ENCODE measurements at places on chromosomes 1 and 21. TPM values are rescaled to one million over a fixed set of nuclear protein-coding genes. Genes with fewer than 3 reads are reported as not detected.

- peaks cover 1% of the 10 kb centered on the region for H3K27me3 ChIP-seq
- H3K4me1 ChIP-seq: no peaks in the 10 kb centered on the region
- H3K4me3 ChIP-seq: no peak overlapping the region
- DNase-seq: peak; percentile 8
These were observed 109.5 kb upstream of the SIM2 start for GRCh38 chr21:36589352-36589971.

DNA sequence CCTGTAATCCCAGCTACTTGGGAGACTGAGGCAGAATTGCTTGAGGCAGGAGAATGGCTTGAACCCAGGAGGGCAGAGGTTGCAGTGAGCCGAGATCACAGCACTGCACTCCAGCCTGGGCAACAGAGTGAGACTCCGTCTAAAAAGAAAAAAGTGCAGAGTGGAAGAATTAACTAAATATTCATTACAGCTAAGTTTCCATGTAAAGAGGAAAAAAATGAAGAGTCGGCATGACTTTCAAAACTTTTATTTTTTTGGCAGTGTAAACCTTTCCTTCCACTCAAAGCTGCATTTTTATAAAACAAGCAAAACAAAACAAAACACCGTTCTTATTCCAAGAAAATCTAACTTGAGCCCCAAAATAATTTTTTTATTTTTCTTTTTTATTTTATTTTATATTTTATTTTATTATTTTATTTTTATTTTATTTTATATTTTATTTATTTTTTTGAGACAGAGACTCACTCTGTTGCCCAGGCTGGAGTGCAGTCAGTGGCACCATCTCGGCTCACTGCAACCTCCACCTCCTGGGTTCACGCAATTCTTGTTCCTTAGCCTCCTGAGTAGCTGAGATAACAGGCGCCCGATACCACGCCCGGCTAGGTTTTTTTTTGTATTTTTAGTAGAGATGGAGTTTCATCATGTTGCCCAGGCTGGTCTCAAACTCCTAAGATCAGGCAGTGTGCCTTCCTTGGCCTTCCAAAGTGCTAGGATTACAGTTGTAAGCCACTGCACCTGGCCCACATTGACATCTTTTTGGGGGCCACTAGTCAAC is 62.9 kb downstream of the PACC1 start:
- H3K4me1 ChIP-seq: no peaks in the 10 kb centered on the region
- no peak overlapping the region for H3K4me3 ChIP-seq
- H3K27ac ChIP-seq: no peak overlapping the region
- H3K27me3 ChIP-seq: no peaks in the 10 kb centered on the region

DNA sequence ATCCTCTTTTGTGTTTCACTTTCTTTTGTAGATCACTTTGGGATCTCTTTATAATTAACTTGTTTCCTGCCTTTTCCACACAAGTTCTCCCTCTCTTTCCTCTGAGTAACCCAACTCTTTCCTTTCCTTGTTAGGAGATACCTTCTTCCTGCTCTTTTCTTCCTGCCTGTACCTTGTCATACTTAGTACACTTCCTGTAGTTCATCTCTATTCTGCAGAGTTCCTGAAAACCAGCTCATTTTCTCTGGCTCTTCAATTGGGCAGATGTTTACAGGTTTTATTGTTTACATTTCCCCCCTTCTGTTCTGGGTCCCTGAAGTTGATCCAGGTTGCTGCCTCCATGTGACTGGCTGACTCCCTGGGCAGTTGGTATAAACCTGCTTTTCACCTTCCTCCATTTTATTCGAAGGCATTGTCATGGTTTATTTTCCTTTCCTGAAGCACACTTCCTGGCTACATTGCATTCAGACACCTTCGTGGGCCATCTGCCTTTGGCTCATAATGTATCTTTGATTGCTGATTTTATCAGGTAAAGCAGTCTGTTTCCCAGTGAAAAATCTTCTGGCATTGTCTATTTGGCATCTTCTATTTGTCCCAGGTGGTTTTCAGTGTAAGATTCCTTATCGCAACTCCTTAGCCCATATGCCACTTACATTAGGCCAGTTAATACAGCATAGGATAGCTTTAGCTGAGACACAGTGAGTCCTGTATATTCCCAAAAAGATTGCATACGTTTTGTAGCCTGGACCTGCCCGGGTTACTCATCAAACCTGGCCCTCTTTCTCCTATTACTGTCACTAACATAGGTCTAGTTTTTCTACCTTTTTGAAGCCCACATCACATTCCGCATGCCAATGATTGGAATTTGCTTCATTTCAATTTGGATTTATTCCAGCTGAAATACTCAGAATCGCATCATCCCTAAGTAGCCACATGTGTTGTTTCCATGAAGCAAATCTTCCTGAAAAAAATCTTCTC is 15.4 kb downstream of the CTH start:
- peaks cover 14% of the 10 kb centered on the region for H3K36me3 ChIP-seq
- no peaks in the 10 kb centered on the region for H3K27me3 ChIP-seq
- H3K4me3 ChIP-seq: no peak overlapping the region
- DNase-seq: no peak

- H3K27me3 ChIP-seq: no peaks in the 10 kb centered on the region
- peaks cover 23% of the 10 kb centered on the region for H3K4me1 ChIP-seq
- H3K36me3 ChIP-seq: peaks cover 22% of the 10 kb centered on the region
- no peak for DNase-seq
These were observed 5.5 kb upstream of the SYNJ1 start for GRCh38 chr21:32733356-32733755.

GRCh38 chr1:151976858-151977257 is 16.8 kb downstream of the S100A10 start:
- H3K4me1 ChIP-seq: peaks cover 25% of the 10 kb centered on the region
- no peak for DNase-seq
- peaks cover 6% of the 10 kb centered on the region for H3K27me3 ChIP-seq
- H3K36me3 ChIP-seq: peaks cover 17% of the 10 kb centered on the region

DNA sequence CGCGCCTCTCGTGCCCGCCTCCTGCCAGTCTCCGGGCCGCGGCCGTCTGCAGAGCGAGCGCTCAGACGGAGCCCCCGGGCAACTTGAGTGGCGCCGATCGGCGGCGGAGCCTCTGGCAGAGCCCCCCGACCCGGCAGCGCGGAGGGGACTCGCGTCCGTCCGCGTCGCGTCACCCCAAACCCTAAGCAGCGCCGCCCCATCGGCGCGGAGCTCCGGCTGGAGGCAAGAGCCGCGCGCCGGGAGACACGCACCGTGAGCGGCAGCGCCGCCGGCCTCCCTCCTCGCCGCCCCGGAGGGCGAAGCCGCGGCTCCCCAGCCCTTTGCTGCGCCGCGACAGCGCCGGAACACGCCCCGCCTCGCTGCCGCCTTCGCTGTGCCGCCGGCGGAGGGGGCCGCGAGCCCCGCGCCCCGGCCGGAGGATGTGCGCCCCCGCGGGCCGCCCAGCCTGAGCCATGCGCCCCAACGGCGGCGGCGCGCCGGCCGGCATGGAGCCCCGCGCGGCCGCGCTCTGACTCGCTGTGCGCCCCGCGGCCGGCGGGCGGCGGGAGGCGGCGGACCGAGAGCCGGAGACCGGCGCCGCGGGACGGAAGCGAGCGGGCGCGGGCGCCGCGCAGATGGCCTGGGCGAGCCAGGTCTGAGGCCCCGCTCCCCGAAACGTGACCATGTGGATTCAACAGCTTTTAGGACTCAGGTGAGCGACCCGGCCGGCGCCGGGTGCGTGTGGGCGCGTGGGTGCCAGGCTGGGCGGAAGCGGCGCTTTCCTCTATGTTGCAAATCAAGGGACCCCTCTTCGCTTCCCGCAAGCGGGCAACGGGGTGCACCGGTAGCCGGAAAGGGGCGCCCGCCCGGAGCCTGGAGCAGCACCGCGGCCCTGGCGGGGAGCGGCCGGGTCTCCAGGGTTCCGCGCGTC is 610 bp downstream of the AJAP1 start:
- H3K4me1 ChIP-seq: no peaks in the 10 kb centered on the region
- no peak overlapping the region for H3K27ac ChIP-seq
- peaks cover 38% of the 10 kb centered on the region for H3K27me3 ChIP-seq
- H3K36me3 ChIP-seq: no peaks in the 10 kb centered on the region
- no peak overlapping the region for H3K4me3 ChIP-seq

GRCh38 chr1:50343323-50343722 is 79.9 kb downstream of the DMRTA2 start:
- DNase-seq: no peak
- no peaks in the 10 kb centered on the region for H3K36me3 ChIP-seq
- H3K27ac ChIP-seq: no peak overlapping the region
- no peaks in the 10 kb centered on the region for H3K27me3 ChIP-seq
- H3K4me3 ChIP-seq: no peak overlapping the region

DNA sequence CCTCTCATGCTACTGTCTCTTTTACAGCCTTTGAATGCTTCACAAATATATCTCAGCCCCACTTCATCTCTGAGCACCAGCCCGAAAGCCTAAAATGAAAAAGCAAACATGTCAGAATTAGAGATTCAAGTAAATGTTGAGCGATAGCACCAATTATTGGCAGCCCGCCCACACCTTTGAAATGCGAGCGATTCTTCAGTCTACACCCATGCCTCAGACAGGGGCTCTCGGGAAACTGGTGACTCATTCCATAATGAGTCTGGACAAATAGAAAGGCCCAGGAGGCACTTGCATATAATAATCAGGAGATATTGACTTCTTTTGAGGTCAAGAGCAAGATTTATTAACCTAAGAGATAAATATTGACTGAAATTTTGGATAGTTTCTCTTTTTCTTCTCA is 487.3 kb upstream of the PTBP2 start:
- no peak overlapping the region for H3K4me3 ChIP-seq
- no peak for DNase-seq
- no peaks in the 10 kb centered on the region for H3K36me3 ChIP-seq
- no peaks in the 10 kb centered on the region for H3K4me1 ChIP-seq
- no peaks in the 10 kb centered on the region for H3K27me3 ChIP-seq

- H3K27ac ChIP-seq: no peak overlapping the region
- no peaks in the 10 kb centered on the region for H3K4me1 ChIP-seq
- H3K4me3 ChIP-seq: no peak overlapping the region
- no peak for DNase-seq
These were observed 159.3 kb downstream of the TTLL7 start for GRCh38 chr1:83839566-83840173.

GRCh38 chr1:183498342-183498991 is 26.2 kb downstream of the SMG7 start:
- no peaks in the 10 kb centered on the region for H3K27me3 ChIP-seq
- H3K4me1 ChIP-seq: peaks cover 67% of the 10 kb centered on the region
- H3K4me3 ChIP-seq: peak overlapping the region; percentile 60

GRCh38 chr21:35602811-35603362 is 457.4 kb downstream of the SETD4 start:
- no peak overlapping the region for H3K27ac ChIP-seq
- peaks cover 5% of the 10 kb centered on the region for H3K27me3 ChIP-seq
- H3K4me3 ChIP-seq: no peak overlapping the region
- H3K4me1 ChIP-seq: no peaks in the 10 kb centered on the region

DNA sequence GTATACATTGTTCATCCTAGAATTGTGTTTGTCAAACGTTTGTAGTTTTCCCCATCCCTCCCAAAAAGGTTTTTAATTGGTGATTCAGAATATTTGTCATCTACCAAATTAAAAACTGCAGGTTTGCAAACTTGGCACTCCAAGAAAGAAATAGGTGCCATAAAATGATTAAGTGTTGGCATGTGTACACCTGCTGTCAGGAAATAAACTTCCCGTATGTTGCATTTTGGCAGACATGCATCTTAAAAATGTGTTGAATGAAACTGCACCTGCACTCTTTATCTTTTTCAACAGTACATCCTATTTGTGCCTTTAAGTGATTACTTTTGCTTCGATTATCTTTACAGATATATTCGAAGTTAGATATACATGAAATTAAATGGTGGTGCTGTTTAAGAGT is 7.3 kb downstream of the B3GALT2 start:
- H3K27ac ChIP-seq: no peak overlapping the region
- H3K27me3 ChIP-seq: no peaks in the 10 kb centered on the region
- no peak overlapping the region for H3K4me3 ChIP-seq
- H3K4me1 ChIP-seq: peaks cover 9% of the 10 kb centered on the region

GRCh38 chr1:36126797-36127500 is 1.9 kb upstream of the COL8A2 start:
- H3K36me3 ChIP-seq: no peaks in the 10 kb centered on the region
- no peak for DNase-seq
- H3K4me3 ChIP-seq: no peak overlapping the region
- H3K4me1 ChIP-seq: peaks cover 6% of the 10 kb centered on the region

DNA sequence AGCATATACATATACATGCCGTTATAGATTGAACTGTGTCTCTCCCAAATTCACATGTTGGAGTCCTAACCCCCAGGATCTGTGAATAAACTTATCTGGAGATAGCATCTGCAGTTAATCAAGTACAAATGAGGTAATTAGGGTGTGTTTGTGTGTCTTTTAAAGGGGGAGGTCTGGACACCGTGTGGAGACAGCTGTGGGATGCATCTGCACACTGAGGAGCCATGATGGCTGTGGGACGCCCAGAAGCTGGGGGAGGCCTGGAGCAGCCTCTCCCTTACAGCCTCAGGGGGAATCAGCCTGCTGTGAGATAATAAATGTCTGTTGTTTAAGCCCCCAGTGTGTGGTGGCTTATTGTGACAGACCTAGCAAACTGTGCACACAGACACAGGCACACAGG is 51.8 kb upstream of the COL18A1 start:
- H3K4me3 ChIP-seq: no peak overlapping the region
- H3K4me1 ChIP-seq: peaks cover 7% of the 10 kb centered on the region
- no peaks in the 10 kb centered on the region for H3K36me3 ChIP-seq
- no peak for DNase-seq
- H3K27me3 ChIP-seq: peaks cover 22% of the 10 kb centered on the region

TMEM269 gene
- total RNA-seq: 0.29 TPM

REG4 gene
- 0.78 TPM for total RNA-seq

NTMT2 gene
- total RNA-seq: not detected

AGRN gene
- 25.8 TPM for total RNA-seq

CBS gene
- 39.2 TPM for total RNA-seq

ATAD3C gene
- 0.57 TPM for total RNA-seq

GBP1 gene
- total RNA-seq: 39.5 TPM
